ENCODE measurements at places on chromosomes 2 and 18.
A peak's percentile ranks its signal among the peaks of the same experiment; 100 is the strongest.

GRCh38 chr2:217208867-217209266 is 349.0 kb upstream of the TNP1 start:
- DNase-seq = no peak

DNA sequence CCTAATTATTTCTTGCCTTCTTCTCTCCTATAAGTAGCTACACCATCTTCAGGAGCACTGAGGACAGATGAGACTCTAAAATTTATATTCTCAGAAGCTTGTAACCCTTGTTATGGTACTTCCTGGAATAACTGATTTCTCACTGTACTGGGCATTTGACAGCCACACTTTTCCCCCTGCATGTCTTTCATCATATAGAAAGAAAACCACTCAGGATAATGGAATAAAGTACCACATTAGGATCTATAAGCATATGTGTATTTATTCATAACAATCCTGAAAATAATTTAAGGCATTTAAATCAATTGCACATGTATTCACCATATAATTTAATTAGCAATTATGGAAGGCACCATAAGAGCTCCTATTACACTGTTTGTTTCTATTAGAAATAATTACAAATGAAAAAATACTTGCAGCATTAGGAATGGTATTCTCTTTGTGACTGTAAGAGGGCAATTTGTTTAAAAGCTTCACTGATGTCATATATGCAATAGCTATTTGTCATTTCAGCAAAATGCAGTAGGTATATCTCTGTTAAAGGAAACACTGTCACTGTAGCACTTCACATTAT is 216.9 kb upstream of the FSHR start:
- no peak for DNase-seq

GRCh38 chr2:233443511-233444183 is 89.4 kb downstream of the DGKD start:
- peak; percentile 80 for DNase-seq

DNA sequence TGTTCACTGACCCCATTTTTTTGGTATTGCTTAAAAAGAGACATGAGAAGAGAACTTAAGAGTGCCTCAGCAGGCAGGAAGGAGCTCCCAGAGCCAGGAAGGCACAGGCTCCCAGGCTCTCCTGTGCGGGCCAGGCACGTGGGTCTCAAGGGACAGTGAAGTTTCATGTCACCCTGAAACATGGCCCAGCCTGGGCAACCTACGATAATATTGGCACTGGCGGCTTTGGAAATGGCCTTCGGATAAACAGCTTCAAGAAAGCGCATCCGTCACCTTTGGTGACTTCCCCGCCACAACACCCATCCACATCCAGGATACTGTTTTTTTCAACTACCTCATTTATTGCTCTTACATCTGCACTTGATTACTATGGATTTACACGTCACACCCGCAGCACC is 30.5 kb downstream of the PXDN start:
- DNase-seq = peak; percentile 11

GRCh38 chr2:9779596-9780264 is 63.5 kb upstream of the TAF1B start:
- DNase-seq = no peak

DNA sequence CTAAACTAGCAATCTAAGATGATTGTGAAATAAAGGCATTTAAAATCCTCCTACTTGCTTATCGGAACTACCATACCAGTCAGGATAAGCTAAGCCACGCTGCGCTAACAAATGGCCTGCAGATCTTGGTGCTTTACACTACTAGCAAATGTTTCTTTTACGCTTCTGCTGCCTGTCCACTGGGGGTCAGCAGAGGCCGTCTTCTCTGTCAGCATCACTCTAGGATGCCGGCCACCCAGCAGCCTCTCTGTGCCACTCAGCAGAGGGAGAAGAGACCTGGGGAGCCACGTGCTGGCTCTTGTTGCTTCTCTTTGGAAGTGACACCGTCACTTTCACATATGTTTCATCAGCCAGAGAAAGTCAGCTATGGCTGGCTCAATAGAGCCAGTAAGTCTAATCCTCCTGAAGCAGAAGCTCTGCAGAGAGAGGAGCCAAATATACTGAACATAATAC is 36.6 kb downstream of the COPS8 start:
- DNase-seq = peak; percentile 54
